IPS DF 19.7 (cell line): ENCODE measurements at places on chromosomes 13 and 19.

DNA sequence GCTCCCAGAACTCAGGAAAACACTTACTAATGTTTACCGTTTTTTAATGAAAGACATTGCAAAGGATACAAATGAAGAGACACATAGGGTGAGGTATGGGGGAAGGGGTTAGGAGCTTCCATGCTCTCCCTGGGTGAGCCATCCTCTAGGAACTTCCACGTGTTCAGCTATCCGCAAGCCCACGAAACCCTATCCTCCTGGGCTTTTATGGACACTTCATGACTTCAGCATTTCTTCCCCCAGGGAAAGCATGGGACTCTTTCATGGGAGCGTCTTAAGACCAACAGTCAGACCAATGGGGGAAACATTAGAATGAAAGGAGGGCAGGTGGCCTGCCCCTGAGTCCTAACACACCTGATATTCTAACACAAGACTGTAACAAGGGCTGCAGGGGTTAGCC, 6.6 kb upstream of the ESD start:
- DNase-seq = no peak

- DNase-seq = no peak
Observed at GRCh38 chr13:113304121-113304520, 7.1 kb downstream of the LAMP1 start.

GRCh38 chr13:41145136-41145908, 12.7 kb upstream of the KBTBD6 start:
- no peak for DNase-seq

DNA sequence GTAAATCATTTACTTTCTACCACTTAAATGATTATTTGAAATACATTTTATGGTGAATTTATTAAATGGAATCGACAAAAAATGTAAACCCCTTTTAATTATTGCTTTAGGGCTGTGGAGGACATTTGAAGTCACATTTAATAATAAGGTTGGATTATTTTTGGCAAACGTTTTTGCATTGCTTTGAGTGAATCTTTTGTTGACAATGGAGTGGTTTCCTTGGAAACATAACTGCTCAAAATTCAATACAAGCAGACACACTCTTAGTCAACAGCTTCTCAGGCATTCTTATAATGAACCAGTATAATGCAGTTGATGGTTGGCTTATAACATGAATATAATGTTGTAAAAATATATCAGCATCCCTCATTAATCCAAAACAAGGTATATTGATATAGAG, 104.7 kb downstream of the DCLK1 start:
- no peak for DNase-seq

GRCh38 chr13:20924758-20925394, 22.3 kb upstream of the XPO4 start:
- DNase-seq = no peak

GRCh38 chr19:49664171-49665035, 1.3 kb downstream of the IRF3 start:
- DNase-seq = no peak

DNA sequence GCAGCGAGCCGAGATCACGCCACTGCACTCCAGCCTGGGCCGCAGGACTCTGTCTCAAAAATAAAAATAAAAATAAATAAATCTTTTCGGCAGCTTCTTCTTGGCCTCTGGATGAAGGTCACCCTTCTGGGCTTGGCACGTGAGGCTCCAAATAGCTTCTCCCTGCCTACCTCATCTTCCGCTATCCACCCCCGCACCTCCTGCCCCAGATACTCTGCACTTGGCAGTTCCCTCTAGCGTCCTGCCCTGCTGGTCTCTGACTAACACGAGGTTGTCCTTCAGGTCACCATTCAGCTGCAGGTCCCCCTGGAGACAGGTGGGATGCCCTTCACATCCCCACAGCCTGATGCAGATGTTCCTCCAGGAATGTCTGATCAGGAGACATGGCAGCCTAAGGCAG, 8.5 kb upstream of the CCL25 start:
- DNase-seq = no peak

DNA sequence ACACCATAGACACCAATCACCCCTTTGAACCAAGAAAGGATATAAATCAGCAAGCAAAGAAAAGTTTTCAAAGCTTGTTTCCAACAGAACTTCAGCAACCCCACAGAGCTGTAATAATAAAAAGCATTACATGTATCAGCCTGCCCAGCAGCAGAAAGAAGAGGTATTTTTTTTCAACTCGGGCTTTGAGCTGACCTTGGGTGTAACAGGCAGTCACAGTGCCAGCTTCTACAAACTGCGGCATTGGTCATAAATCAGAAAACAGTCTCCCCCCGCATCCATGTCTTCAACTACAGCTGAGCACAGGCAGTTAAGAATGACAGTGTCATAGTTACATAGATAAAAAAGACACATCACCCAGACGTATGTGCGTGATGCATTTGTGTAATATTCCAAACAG, 671.0 kb upstream of the SLITRK1 start:
- DNase-seq = no peak

GRCh38 chr19:6101991-6102390, 8.3 kb downstream of the RFX2 start:
- no peak for DNase-seq

- DNase-seq = no peak
Observed at GRCh38 chr19:23526302-23526701, 131.0 kb upstream of the ZNF91 start.

DNA sequence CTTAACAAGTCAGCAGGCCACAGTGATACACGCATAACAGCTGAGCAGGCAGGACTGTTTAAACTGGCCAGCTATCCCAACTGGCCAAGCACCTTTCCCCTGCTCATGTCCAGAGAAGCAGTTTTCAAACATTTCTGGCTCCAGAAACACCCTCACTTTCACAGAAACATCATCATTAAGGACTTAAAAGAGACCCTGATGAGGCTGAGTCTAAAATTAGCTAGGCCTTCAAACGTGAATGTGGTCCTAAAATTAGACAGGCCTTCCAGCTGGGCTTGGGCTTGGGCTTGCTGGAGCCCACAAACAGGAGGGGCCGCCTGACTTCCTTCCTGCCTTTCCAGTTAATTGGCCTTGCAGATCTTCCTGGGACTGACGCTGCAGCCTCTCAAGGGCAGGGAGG, 334.2 kb downstream of the DNAJC15 start:
- DNase-seq = no peak

DNA sequence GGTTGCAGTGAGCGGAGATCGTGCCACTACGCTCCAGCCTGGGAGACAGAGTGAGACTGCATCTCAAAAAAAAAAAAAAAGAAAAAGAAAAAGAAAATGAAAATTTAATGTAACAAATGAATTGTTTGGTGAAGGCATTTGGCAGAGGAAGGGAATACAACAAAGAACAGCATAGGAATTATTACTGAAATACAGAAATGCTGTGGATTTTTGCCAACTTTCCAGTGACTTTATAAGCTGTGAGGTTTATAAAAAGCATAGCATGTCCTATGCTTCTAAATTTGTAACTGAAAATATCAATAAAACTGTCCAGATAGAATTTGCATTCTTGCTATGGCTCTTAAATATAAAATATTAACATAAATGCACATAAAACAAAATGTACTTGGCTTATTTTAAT, 112.9 kb upstream of the IRS2 start:
- DNase-seq = no peak

DNA sequence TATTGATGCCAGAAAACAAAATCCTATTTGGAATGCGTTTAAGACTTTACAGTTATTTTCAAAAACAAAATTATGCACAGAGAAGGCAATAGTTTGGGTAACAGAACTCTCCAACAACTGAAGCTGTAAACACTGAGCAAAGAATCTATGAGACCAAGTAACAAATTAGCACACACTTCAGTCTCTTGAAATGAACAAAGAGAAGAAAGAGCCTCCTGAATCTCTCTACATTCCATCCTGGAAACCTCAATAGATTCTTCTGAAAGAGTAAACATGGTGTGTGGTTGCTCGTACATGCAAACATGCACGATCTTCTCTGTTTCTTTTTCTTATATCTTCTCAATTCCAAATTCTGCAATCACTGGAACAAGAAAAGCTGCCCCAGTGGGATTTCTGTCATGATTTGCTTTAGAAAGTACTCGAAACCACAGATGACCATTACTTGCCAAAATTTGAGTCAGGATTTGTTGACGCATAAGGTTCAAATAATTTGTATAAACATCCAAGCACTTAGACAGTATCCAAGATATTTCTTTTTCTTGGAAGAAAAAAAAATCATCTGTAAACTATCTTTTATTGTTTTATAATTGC, 137.9 kb upstream of the DACH1 start:
- no peak for DNase-seq

DNA sequence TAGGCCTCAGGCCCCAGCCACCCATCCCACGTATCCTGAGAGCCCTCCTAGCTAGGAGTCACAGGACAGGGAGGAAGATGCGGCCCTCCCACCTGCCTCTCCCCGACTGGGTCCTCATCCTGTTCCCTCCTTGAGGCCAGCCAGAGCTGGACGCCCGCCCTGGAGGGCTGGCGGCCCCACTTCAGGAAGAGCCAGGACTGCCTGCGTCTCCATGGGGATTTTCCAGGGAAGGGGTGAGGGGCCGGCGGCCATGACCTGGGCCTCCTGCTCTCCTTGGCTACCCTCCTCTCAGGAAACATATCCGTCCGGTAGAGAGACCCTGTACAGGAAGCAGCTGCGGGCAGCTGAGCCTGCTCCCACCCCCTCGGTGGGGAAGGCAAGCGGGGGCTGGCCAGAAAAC, 11.3 kb upstream of the PRKD2 start:
- no peak for DNase-seq

DNA sequence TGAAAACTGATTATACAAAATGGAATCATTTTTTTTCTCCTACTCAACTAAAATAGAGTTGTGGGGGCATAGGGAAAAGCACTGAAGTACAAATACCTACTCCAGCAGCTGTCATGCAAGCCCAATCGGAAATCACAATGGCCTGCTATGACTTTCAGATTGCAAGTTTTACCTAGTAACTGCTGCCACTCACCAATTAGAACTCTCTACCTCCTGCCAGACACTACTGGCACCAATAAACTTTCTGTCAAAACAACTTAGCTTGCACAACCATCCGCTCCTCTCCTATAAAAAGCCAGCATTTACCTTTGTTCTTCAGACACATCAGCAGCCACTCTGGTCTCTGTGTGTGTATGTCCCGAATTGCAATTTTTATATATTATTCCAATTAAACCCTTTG, 9.3 kb upstream of the TRPC4 start:
- no peak for DNase-seq

GRCh38 chr13:41909506-41909905, 51.4 kb downstream of the VWA8 start:
- DNase-seq = no peak

GRCh38 chr13:38528986-38529385, 157.9 kb upstream of the FREM2 start:
- no peak for DNase-seq

DNA sequence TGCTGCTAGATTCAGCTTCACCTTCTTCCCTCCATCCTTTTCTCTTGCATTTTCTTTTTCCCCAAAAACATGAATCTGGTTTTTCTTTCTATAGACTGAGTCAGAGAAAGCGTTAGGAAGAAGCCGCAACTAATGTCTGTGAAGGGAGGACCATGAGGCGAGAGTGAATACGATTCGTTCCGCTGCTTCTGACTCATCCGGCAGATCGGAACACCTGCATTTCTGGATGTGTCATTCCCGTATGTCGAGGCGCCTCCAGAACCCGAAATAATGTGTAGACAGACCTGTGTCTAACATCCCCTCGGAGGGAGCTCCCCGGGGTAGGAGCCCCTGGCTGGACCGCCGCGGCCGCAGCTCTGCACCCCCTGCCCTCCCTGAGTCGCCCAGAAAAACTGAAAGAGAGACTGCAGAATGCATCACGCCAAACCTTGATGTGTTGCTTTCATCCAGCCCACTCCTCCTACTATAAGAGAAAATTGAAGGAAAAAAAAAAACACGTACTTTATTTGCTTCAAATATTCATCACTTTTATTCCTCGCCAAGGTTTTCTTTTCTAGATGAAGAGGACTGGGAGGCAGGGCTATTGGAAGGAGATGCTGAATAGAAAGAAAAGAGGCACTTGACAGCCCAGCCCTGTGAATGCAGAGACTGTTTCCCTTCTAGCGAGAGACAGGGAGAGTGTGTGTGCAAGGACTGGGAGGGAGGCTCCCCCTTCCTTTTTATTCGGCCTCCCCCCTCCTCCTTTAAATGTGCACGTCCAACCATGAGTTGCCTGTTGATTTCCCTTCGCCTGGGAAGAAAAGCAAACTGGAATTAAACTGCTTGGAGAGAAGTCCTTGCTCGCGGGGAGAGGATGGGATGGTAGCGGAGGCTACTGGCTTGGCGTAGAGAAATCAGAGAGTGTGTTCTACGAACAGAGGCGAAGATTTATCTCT, 616 bp upstream of the PCDH17 start:
- no peak for DNase-seq

DNA sequence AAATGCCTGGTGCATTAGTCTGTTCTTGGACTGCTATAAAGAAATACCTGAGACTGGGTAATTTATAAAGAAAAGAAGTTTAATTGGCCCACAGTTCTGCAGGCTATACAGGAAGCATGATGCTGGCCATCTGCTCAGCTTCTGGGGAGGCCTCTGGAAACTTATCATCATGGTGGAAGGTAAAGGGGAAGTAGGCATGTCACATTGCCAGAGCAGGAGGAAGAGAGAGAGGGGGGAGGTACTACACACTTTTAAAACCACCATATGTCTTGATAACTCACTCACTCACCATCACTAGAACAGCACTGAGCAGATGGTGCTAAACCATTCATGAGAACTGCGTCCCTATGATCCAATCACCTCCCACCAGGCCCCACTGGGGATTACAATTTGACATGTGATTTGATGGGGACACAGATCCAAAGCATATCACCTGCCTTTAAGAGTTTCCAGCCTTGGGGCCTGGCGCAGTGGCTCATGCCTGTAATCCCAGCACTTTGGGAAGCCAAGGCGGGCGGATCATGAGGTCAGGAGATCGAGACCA, 219.0 kb downstream of the KATNAL1 start:
- no peak for DNase-seq

- no peak for DNase-seq
Observed at GRCh38 chr13:72383646-72384045, 343.8 kb downstream of the MZT1 start.

GRCh38 chr19:54462655-54463530, 685 bp downstream of the LENG9 start:
- DNase-seq = no peak

GRCh38 chr19:48772503-48772953, 17.2 kb downstream of the FGF21 start:
- DNase-seq = no peak

DNA sequence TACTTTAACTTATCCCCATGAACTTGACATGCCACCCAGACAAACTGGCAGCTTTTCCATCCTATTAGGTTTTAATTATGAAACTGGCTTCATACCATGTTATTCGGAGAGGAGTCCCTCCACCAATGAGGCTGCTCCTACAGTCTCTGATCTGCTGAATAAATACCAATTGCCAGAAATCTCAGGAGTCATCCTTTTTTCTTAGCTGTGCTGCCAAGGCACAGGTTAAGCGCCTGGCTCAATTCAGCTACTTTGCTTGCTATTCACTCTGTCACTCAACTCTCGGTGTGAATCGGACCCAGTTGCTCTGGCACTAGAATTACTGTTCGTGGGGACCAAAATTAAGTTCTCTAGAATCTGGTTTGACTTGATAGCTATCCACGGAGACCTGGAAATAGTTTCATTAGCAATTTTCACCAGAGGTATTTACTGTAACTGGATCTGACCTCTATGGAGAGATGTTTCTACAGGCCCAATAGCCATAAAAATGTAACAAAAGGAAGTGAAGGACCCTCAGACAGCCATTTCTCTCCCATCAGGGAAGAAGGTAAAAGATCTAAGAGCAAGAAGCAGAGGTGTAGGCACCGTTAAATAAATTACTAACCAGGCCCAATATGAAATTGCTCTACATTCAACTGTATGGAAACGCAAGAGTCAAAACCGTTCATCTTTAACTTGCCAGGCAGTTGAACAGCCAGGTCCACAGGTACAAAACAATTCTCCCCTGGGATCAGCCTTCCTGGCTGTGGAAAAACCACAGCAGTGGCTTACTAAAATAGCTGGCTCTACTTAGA, 5.4 kb downstream of the ZC3H4 start:
- DNase-seq = no peak
